Breast epithelium (tissue), 4 donors: ENCODE measurements at places on chromosomes 4 and X. TPM values are rescaled to one million over a fixed set of nuclear protein-coding genes. Genes with fewer than 3 reads are reported as not detected.

The GPC3 gene
- total RNA-seq, result 99.2 TPM

The CD40LG gene
- total RNA-seq, result 0.33 TPM

The CCNQ gene
- total RNA-seq, result 42.6 TPM

The DMP1 gene
- not detected for total RNA-seq

The GATA1 gene
- total RNA-seq, result not detected

The TMPRSS11F gene
- not detected for total RNA-seq

GRCh38 chrX:29555465-29556091, 659.8 kb upstream of the MAGEB2 start:
- DNase-seq, result no peak

DNA sequence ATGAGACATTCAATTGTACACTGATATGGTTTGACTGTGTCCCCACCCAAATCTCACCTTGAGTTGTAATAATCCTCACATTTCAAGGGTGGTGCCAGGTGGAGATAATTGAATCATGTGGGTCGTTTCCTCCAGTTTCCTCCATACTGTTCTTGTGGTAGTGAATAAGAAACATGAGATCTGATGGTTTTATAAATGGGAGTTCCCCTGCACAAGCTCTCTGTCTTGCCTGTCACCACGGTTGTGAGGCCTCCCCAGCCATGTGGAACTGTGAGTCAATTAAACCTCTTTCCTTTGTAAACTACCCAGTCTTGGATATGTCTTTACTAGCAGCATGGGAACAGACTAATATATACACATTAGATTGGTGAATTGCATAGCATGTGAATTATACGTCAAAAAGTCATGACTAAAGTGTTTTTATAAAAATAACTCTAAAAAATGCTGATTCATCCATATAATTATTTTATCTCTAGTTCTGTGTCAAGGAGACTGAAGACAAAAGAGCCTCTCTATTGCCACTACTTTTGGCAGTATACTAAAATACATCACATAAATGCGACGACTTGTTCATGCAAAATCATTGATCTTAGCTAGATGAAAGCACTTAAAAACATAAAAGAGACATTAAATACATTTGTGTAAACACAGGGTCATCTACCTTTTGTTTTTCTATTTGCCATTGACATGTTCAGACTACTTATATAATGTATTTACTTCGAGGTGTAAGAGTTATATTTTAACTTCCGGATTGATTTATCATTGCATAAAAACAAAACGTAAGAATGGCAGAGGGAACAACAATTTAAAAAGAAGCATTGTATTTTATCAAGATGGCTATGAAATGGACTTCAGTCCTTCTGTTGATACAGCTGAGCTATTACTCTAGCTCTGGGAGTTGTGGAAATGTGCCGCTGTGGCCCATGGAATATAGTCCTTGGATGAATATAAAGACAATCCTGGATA, 50.1 kb downstream of the YTHDC1 start:
- DNase-seq, result no peak

DNA sequence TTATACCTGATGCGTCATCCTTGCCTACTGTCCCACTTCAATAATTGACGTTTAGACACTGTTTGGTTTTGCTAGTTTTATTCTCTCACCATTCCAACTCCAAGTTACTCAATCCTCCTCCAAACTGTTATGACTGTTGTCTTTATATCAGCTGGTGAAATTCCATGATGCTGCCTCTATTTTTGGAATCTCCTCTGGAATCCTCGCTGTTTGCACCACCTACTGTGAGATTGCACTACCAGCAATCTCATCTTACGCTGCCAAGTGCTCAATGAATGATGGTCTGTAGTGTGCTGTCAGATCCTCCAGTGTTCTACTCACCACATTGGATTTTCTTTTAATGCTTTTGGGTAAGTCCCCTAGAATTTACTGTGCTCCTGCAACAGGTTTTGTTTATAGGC, 13.2 kb upstream of the PCDH18 start:
- DNase-seq, result no peak

DNA sequence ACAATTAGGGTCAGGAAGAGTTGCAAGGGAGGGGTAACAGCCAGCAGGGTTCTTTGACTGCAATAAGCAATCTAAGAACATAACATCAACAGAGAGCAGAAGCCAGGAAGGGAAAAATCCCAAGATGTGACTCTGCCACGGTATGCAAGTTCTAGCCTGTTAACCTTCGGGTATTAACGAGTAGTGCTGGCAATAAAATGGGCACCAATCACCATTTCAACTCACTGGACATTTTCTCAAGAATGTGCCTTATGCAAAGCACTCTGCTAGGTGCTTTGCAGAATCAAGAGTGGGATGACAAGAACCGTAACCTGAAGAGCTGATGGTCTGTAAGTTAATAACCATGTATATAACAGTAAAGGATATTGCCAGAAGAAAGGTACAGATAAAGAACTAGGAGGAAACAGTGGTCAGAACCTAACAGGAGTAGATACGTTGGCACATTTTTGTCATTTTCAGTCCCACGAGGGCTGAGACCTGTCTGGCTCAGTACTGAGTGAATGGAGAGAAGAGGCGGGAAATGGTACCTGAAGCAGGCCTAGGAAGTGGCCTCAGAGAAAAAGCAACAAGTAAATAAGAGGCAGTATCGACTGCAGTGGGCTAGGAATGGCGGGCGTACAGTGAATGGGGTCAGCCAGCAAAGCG, 2.7 kb downstream of the ELOVL6 start:
- DNase-seq, result no peak

GRCh38 chrX:150032742-150033141, 94.5 kb upstream of the EOLA2 start:
- no peak for DNase-seq

GRCh38 chr4:20185103-20185502, 66.6 kb upstream of the SLIT2 start:
- no peak for DNase-seq

GRCh38 chr4:55397520-55398321, 2.0 kb downstream of the TMEM165 start:
- no peak for DNase-seq

DNA sequence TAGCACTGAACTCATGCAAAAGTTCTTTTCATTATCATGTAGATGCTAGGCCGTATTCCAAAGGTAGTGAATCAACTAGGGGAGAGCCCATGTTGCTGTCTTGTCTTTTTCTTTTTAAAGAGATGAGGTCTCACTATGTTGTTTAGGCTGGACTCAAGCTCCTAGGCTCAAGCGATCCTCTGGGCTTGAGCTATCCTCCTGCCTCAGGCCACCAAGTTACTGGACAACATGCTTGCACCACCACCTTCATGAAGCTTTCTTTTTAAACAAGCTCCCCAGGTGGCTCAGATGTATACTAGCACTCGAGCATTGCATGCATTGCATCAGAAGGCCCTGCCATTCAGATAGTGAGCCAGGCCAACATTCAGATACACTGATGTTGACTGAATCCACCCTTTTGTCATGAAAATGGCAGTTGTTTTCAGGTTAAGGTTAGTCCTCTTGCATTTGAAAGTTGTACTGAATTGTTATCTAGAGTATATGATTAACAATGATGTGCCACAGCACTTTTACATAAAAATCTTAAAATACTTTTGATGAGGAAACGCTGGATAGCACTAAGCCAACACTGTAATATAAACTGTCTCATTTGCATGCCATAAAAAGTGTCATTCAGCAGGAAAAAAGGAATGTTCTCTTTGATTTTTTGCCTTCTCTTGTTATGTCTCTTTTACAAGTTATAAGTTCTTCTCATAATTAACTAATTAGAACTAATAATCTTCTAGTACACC, 76.7 kb downstream of the FNIP2 start:
- no peak for DNase-seq
